ENCODE measurements at places on chromosomes 4 and X. TPM values are rescaled to one million over a fixed set of nuclear protein-coding genes. Genes with fewer than 3 reads are reported as not detected.
A peak's percentile ranks its signal among the peaks of the same experiment; 100 is the strongest.

DNA sequence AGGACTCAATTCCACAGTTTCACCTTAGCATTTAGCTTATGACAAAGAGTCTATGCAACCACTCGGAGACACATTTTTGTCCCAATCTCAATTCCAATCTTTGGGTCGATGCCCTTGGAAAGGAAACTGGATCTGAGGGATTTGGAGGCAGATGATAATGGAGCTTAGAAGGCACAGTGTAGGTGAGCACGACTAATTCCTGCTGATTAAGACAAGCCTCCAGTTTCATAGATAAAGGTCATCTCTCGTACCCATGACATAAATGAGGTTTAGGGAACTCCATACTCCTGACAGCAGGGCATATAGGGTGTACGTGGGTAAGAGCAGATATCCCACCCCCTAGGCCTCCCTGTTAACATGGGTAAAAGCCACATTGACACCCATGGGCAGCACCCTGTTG, 24.4 kb upstream of the ZNF718 start:
- no peak for DNase-seq

- DNase-seq = no peak
These were observed 328.4 kb upstream of the SPANXN1 start for GRCh38 chrX:144918936-144919335.

GRCh38 chr4:148573296-148573695, 131.1 kb upstream of the NR3C2 start:
- no peak for DNase-seq

DNA sequence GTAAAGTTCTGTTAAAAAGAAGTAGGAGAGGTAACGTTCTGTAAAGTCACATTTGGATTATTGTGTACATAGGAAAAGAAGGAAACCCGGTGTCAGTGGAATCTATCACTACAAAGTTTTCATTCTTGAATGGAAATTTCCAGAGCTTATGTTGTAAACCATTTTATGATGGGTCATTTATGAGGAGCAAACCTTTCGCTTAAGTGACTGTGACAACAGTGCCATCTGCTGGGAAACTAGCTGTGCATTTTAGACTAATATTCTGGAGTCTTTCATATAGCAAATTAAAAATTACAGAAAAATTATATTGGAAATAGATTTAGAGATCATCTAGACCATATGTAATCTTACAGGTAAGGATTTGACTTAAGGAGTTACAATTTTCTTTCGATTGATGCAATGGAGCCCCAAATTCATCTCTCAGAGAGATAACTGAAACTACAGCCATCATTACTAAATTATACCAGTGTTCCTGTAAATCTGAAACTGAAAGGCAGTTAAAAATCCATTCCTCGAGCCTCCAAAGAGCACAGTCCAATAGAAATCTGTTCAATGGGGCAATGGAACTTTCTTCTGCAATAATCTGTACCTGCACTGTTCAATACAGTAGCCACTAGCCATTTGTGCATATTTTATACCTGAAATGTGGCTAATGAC, 26.9 kb downstream of the ASB9 start:
- no peak for DNase-seq

GRCh38 chr4:45294464-45294863, 568.1 kb upstream of the GNPDA2 start:
- no peak for DNase-seq

GRCh38 chr4:140935254-140935653, 179.1 kb upstream of the TBC1D9 start:
- DNase-seq = no peak

DNA sequence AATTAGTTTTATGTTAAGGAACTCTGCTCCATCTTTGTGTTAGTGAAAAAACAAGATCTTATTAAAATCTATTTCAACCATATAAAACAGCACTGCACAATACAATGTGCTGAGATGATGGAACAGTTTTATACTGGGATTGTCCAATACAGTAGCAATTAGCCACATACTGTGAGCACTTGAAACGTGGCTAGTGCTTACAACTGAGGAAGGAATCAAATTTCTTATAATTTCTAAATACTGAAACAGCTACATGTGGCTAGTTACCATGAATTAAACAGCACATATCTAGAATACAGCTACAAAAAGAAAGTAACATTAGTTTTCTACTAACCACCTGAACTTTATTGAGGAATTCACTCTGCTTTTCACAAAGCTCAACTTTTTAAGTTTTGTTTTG, 14.7 kb downstream of the NFXL1 start:
- no peak for DNase-seq

- no peak for DNase-seq
These were observed 99.2 kb upstream of the RAPGEF2 start for GRCh38 chr4:159003420-159004253.

GRCh38 chrX:103002576-103002975, 61.4 kb downstream of the BEX1 start:
- no peak for DNase-seq

- peak; percentile 57 for DNase-seq
These were observed 220.7 kb upstream of the EMCN start for GRCh38 chr4:100738196-100739165.

DNA sequence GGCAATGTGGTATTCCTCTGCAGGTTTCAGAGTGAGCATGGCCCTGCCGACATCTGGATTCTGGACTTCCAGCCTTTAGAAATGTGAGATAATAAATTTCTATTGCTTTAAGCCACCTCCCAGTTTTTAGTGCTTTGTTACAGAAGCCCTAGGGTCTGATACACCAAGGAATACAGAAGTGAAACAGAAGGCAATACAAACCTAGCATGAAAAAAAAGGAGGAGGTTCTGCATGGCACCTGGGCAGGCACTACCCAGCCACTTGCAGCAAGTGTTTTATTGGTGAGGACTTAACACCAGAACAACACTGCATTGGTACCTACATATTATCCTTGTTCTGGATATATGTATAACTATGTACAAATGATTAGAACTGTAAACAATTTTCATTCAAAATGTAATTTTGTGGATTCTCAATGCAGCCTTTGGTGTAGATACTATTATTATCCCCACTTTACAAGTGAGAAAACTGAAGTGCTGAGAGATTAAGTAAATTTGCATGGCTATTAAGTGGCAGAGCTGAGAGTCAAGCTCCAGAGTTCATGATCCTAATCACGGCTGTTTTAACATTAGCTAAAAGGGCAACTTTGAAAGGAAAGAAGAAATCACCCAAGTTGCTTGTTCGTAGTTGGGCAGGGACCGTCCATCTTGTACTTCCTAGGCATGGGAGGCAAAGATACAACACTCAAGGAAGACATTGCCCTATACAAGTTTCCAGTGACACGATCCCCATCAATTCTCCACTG, 71.8 kb downstream of the IL21 start:
- no peak for DNase-seq

DNA sequence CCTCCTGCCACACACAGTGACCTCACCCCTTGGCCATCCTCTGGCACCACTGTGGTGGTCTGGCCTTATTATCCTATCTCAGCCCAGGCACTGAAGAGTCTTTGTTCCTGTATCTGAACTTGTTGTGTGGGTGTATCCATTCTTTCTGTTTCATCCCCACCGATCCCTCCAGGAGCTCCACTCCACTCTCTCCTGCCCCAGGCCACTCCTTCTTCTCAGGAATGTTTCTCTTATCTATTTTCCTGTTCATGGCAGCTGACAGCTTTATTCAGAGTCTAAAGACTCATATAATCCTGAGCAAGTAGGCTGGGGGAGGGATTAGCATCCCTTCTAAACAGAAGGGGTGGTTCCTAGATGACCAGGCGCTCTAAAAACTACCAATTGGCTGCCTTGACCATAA, 150.0 kb downstream of the ANAPC10 start:
- no peak for DNase-seq

DNA sequence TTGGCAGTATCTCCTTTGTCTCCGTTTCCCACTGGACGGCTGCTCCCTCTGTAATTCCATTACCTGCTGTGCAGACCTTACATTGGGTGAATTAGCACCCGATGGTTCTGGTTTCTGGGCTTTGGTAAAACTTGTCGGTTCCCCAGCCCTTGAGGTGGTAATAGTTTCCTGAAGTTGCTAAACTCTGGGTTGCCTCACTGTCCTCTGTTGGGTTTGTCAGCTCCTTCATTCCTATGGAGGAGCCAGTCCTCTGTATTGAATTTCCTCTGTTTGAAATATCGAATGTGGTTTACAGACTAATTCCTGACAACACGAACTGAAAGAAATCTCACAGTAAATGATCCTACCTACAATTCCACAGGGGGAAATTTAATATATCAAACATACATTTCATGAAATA, 591.3 kb upstream of the FTHL17 start:
- DNase-seq = no peak

DNA sequence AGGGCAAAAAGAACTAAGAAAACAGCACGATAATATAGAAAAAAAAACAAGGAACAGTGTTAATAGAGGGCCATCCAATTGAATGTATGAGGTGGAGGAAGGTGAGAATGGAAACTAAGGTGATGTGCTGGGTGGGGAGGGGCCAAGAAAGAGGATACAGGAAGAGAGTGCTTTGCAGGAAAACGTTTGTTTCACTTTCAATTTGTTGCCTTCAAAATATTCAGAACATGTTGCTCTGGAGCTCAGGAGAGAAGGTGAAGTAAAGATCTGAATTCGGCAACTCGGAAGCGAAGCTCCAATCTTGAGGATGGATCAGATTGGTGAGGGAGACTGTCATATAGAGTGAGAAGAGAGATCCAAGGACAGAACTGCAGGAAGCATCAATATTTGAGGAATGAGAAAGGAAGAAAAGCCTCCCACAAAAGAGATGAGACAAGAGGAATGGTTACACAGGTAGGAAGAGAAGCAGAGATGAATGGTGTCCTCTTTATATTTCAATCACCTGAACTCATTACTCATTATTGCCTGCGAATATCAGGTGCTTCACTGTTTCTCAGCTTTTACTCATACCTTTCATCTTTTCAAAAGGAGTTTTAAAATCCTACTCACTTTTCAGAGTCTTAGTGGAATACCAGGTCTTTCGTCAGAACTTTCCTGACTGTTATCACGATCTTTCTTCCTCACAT, 14.7 kb upstream of the SEC24D start:
- no peak for DNase-seq

DNA sequence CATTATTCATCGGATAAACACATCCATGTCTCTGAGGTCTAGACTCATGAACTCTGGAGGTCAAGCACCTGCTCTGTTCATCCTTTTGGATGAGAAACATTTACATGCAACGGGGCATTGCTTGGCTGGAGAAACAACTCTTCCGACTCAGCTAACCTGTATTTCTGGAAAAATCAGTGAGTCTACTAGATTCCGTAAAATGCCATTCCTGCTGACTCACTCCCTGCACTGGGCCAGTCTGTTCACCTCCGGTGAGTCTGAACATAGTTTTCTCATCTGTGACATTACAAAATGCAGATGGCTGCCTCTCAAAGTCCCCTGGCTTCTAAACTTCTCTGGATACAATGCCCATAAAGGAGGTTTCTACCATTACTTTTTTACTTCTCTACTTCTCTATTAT, 185.7 kb upstream of the HS3ST1 start:
- DNase-seq = no peak

DNA sequence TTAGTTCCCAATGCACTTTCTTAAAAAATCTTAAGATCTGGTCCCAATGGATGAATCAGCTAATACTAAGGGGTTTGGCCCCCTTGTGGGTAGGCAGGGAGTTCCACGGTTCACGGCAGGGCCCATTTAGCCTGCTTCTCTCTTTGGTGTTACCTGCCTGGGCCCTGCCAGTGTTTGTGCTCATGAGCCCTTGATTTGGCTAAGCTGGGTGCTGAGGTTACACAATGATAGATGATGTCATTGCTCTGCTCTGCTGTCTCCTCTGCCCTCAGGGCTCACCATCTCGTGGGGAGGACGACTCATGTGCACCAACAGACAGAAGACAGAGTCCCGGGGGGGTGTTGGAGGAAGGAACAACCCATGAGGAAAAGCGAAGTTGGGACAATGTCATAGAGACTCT, 24.4 kb downstream of the RTL5 start:
- no peak for DNase-seq

DNA sequence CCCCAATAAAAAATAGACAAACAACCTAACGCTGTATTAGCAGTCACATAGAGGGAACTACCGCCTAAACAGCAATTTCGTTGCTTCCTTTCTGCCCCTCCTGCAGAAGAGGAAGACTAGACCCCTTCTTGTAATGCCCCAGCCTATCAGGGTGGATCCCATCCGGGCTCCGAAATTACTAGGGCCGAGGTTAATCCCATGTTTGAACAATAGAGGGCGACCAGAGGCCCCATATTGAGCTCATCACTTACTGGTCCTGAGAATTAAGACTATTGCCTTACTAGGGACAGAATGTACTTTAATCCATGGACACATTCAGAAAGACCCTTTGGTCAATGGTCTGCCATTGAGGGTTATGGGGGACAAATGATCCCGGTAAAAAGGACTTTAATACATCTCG, 11.8 kb upstream of the ZNF630 start:
- no peak for DNase-seq

- no peak for DNase-seq
These were observed 366.5 kb downstream of the MID1IP1 start for GRCh38 chrX:39167791-39168190.

The ETDB gene
- not detected for total RNA-seq

The HEPH gene
- total RNA-seq = 58.2 TPM

The SPATA4 gene
- not detected for total RNA-seq

The F9 gene
- not detected for total RNA-seq

The ARX gene
- total RNA-seq = not detected

The CENPVL1 gene
- total RNA-seq = not detected

Data from aorta (tissue), 5 donors.